ENCODE measurements at places on chromosomes 12 and 14. TPM values are rescaled to one million over a fixed set of nuclear protein-coding genes. Genes with fewer than 3 reads are reported as not detected.

Gene ARHGEF25
- total RNA-seq, result 11.5 TPM

- no peaks in the 10 kb centered on the region for H3K36me3 ChIP-seq
- H3K4me1 ChIP-seq, result no peaks in the 10 kb centered on the region
- no peak overlapping the region for H3K4me3 ChIP-seq
- no peak overlapping the region for H3K27ac ChIP-seq
Measured at GRCh38 chr14:95240859-95241813, 78.6 kb downstream of the CLMN start.

DNA sequence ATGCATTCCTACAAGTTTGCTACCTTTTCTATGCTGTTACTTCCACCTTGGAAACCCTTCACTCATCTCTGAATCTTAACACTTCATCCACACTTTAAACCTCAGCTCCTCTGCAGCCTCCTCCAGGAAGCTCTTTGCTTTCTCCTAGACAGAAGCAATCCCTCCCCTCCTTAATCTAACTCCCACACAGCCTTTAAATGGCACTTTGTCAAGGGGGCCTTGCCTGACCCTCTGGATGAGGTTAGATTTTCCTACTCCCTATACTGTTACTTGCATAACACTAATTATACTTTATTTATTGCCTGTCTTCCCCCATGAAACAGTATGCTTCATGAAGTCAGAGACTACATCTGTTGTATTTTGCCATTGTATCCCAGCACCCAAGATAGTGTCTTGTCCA is 394.6 kb downstream of the MED13L start:
- no peaks in the 10 kb centered on the region for H3K27me3 ChIP-seq
- no peaks in the 10 kb centered on the region for H3K4me1 ChIP-seq
- H3K36me3 ChIP-seq, result no peaks in the 10 kb centered on the region
- H3K27ac ChIP-seq, result no peak overlapping the region
- H3K4me3 ChIP-seq, result no peak overlapping the region

Gene AKAP5
- total RNA-seq, result 4.8 TPM

GRCh38 chr14:91041450-91041849 is 19.0 kb downstream of the RPS6KA5 start:
- H3K4me1 ChIP-seq, result no peaks in the 10 kb centered on the region
- no peaks in the 10 kb centered on the region for H3K27me3 ChIP-seq
- H3K27ac ChIP-seq, result no peak overlapping the region
- H3K36me3 ChIP-seq, result no peaks in the 10 kb centered on the region
- H3K4me3 ChIP-seq, result no peak overlapping the region

Gene KRT75
- not detected for total RNA-seq

DNA sequence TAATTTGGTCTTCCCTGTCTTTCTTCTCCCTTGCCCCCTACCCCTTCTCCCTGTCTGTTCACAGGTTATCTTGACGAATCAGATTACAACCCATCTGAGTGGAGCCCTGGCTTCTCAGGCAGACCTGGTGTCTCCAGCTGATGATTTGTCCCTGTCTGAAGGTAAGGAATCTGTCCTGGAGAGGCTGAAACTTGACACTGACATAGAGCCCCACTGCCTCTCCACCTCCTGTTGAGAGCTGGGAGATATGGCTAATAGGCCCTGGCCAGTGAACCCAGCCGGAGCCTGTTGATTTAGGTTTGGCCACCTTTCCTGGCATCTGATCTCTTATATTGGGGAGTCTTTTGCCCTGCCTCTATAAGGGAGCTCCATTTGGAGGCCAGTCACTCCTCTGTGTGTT is 472.2 kb downstream of the RAD51B start:
- peaks cover 10% of the 10 kb centered on the region for H3K4me1 ChIP-seq
- H3K4me3 ChIP-seq, result no peak overlapping the region
- no peak for DNase-seq

Gene UNC79
- total RNA-seq, result 0.18 TPM

Gene ST8SIA1
- 9.1 TPM for total RNA-seq

Gene MYO1H
- 0.30 TPM for total RNA-seq

DNA sequence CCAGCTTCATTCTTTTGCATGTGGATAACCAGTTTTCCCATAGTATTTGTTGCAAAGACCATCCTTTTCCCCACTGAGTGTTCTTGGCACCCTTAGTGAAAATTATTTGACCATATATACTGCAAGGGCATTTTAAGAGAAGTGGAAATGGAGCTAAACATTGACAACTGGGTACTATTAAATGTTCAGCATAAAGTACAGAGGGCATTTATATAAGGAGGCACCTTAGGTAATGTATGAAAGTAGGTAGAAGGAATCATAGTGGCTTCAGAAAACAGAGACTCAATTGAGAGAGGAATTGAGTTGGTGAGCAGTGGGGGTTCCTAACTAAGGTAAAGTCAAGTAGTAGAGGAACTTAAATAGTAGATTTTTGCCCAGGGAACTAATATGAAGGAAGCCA is 34.5 kb upstream of the SMCO2 start:
- no peak overlapping the region for H3K27ac ChIP-seq
- DNase-seq, result no peak
- no peaks in the 10 kb centered on the region for H3K4me1 ChIP-seq

Gene PRR4
- 1.7 TPM for total RNA-seq

DNA sequence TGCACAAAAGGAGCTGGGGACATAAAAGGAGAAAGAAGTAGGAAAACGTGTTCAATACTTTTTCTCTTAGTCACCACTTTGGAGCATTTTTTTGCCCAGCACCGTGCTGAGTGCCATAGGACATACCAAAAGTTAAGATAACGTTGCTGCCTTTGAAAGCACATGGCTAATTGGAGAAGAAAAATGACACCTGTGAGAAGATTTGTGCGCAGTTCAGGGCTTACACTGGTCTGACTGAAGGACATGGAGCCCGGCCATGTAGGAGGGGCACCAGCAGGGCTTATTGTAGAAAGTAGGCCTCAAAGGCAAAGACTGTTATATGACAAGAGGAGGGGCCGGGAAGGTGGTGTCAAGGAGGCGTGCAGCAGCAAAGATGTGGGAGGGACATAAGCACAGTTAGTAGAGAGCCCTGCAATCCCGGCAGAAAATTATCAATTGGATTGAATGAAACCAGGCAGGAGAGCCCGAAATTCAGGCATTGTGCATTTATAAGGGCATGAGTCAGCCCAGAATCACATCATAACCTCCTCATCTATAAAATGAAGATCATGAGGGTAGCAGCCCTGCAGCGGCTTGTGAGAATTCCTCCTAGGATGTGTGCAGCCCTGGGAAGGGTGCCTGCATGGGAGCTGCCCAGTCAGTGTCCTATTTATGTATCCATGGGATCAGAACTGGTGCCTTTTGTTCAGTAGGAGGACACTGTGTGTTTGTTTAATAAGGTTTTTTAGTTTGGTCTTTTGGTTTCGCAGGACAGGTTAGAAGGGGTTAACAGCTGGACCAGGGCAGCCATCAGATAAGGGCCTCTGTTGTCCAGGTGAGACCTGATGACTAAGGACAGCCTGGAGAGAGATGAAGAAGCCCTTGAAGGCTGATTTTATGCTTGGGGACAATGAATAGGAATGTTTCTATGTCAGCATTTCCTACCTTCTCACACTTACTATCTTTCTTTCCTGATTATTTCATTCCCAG is 122.4 kb downstream of the GPR135 start:
- no peak overlapping the region for H3K4me3 ChIP-seq
- peaks cover 30% of the 10 kb centered on the region for H3K36me3 ChIP-seq
- peaks cover 19% of the 10 kb centered on the region for H3K4me1 ChIP-seq
- H3K27me3 ChIP-seq, result no peaks in the 10 kb centered on the region
- H3K27ac ChIP-seq, result no peak overlapping the region

Gene SIRT4
- total RNA-seq, result 2.1 TPM

Gene PTPN21
- total RNA-seq, result 47.6 TPM

Gene PRPH
- 1.0 TPM for total RNA-seq

All from lower lobe of right lung (tissue), 2 donors.